ENCODE measurements at places on chromosomes 2 and 18. TPM values are rescaled to one million over a fixed set of nuclear protein-coding genes. Genes with fewer than 3 reads are reported as not detected.

Gene PTMA
- total RNA-seq, result 469 TPM

Gene FKBP7
- total RNA-seq, result 58.5 TPM

Gene REG1A
- not detected for total RNA-seq

Gene SEMA4C
- 30.7 TPM for total RNA-seq

DNA sequence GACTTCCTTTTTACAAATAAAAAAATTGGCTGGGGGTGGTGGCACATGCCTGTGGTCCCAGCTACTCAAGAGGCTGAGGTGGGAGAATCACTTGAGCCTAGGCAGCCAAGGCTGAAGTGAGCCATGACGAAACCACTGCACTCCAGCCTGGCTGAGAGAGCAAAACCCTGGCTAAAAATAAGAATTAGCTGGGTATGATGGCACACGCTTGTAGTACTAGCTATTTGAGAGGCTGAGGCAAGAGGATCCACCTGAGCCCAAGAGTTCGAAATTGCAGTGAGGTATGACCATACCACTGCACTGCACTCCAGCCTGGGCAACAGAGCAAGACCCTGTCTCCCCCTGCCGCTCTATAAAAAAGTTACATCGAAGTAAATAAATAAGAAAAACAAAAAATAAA is 33.7 kb downstream of the GFPT1 start:
- DNase-seq, result no peak

- no peak for DNase-seq
Measured at GRCh38 chr2:27613985-27614384, 14.8 kb downstream of the CCDC121 start.

DNA sequence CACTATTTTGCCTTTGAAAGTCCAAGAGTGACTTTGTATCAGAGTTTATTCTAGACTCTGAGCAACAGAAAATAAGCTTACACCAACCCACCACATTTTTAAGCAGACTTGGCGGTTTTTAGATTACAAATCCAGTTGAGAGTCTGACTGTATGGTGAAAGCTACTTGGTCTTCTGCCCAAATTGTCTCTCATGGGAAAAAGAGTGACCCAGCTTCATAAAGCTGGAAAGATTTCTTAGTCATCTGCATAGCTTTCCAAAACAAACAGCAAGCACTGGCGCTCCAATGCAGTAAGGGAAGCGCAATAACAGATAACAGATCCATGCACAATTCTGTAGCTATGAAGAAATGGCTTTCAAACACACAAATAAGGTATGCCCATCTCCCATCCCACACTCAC is 7.1 kb downstream of the DSG1 start:
- peak; percentile 96 for DNase-seq

Gene POTEI
- total RNA-seq, result 0.50 TPM

DNA sequence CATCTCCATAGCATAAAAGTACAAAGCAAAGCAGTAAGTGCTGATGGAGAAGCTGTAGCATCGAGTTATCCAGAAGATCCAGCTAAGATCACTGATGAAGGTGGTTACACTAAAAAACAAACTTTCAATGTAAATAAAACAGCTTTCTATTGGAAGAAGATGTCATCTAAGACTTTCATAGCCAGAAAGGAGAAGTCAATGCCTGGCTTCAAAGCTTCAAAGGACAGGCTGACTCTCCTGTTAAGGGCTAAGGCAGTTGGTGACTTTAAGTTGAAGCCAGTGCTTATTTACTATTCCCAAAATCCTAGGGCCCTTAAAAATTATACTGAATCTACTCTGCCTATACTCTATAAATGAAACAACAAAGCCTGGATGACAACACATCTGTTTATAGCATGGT is 44.0 kb downstream of the METTL8 start:
- DNase-seq, result no peak
